Hepatocyte (in vitro differentiated cells): ENCODE measurements at places on chromosomes 4 and X. TPM values are rescaled to one million over a fixed set of nuclear protein-coding genes. Genes with fewer than 3 reads are reported as not detected.

CD99L2 gene
- total RNA-seq = 23.9 and 35.1 TPM in 2 replicates

ETDA gene
- total RNA-seq = not detected in 2 replicates

PUDP gene
- 22.6 and 23.2 TPM in 2 replicates for total RNA-seq

KLB gene
- total RNA-seq = 18.2 and 20.3 TPM in 2 replicates

NAP1L3 gene
- total RNA-seq = 37.9 and 38.8 TPM in 2 replicates

NR0B1 gene
- 0.20 and 0.63 TPM in 2 replicates for total RNA-seq

SPANXN4 gene
- not detected in 2 replicates for total RNA-seq

PDGFRA gene
- 102 and 117 TPM in 2 replicates for total RNA-seq

CFAP47 gene
- 0.13 and 1.8 TPM in 2 replicates for total RNA-seq

WAS gene
- 0.32 TPM in 1 of 2 replicates, not detected in the other for total RNA-seq

- H3K36me3 ChIP-seq = no peaks in the 10 kb centered on the region
- H3K27me3 ChIP-seq = no peaks in the 10 kb centered on the region
- no peaks in the 10 kb centered on the region for H3K4me1 ChIP-seq
- no peak overlapping the region for H3K4me3 ChIP-seq
These were observed 244.2 kb downstream of the FSTL5 start for GRCh38 chr4:161919442-161920220.

GRCh38 chrX:100477958-100478357, 67.9 kb upstream of the PCDH19 start:
- DNase-seq = no peak
- H3K36me3 ChIP-seq = no peaks in the 10 kb centered on the region
- H3K4me1 ChIP-seq = no peaks in the 10 kb centered on the region
- no peak overlapping the region for H3K27ac ChIP-seq
- no peak overlapping the region for H3K4me3 ChIP-seq

DNA sequence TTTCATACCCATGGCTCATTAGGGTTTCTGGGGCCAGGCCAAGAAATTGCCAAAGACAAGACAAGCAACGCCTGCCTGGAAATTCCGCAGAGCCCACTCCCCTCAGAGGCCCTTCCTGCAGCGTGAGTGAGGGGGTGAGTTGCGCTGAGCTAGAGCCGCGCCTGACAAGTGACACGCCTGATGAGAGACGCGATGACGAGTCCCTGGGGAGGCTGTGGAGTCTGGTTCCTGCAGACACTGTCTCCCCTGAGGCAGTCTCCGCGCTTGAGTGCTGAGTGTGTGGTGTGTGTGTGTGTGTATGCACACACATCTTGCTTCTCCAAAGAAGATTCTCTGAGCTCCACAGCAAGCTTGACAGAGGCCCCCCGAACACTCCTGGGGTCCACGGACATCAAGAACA, 269.8 kb downstream of the BCOR start:
- DNase-seq = no peak
- H3K36me3 ChIP-seq = no peaks in the 10 kb centered on the region
- H3K4me1 ChIP-seq = peaks cover 7% of the 10 kb centered on the region

- no peaks in the 10 kb centered on the region for H3K36me3 ChIP-seq
- no peaks in the 10 kb centered on the region for H3K27me3 ChIP-seq
- H3K4me3 ChIP-seq = no peak overlapping the region
- H3K4me1 ChIP-seq = peaks cover 6% of the 10 kb centered on the region
- no peak for DNase-seq
These were observed 111.4 kb downstream of the SORBS2 start for GRCh38 chr4:185700630-185701029.

- H3K27me3 ChIP-seq = no peaks in the 10 kb centered on the region
- DNase-seq = peak; percentile 66
- H3K27ac ChIP-seq = no peak overlapping the region
- no peaks in the 10 kb centered on the region for H3K36me3 ChIP-seq
- H3K4me3 ChIP-seq = no peak overlapping the region
These were observed 404.0 kb upstream of the F9 start for GRCh38 chrX:139126493-139126892.

- no peak overlapping the region for H3K4me3 ChIP-seq
- H3K27ac ChIP-seq = no peak overlapping the region
- no peaks in the 10 kb centered on the region for H3K36me3 ChIP-seq
- peaks cover 17% of the 10 kb centered on the region for H3K4me1 ChIP-seq
- no peak for DNase-seq
- H3K27me3 ChIP-seq = no peaks in the 10 kb centered on the region
These were observed 192.6 kb downstream of the NWD2 start for GRCh38 chr4:37437163-37437562.

GRCh38 chr4:141058591-141059512, 74.4 kb downstream of the RNF150 start:
- H3K27me3 ChIP-seq = no peaks in the 10 kb centered on the region
- no peak overlapping the region for H3K27ac ChIP-seq
- no peaks in the 10 kb centered on the region for H3K36me3 ChIP-seq

DNA sequence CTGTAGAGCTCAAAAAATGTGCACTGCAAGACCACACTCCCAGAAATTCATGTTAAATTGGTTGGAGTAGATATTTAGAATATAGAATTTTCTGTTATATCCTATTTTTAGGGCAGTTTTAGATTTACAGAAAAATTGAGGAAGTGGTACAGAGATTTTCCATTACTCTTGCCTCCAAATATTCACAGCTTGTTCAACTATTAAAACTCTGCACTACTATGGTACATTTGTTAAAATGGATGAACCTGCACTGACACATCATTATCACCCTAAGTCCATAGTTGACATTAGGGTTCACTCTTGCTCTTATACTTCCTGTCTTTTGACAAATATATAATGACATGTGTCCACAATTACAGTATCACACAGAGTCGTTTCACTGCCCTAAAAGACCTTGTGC, 1724.5 kb downstream of the C4orf33 start:
- H3K27me3 ChIP-seq = no peaks in the 10 kb centered on the region
- H3K36me3 ChIP-seq = no peaks in the 10 kb centered on the region
- DNase-seq = no peak

DNA sequence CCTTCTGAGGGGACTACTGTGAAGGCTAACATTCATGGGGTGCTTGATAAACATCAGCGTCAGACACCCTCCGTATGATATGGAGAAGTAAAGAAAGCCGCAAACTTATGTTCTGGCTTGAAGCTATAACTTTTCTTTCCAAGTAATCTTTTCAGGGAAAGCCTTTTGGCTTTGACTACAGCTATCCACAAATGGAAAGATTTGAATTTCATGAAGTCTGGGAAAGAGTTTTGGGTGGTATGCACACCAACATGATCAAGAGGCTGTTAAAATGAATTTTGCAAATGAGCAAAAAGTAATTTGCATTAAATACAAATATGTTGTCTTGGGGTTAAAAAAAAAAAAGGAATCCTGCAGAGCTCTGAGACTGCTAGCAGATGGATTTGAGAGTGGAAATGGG, 114.8 kb upstream of the LIMCH1 start:
- H3K36me3 ChIP-seq = no peaks in the 10 kb centered on the region
- no peak overlapping the region for H3K27ac ChIP-seq
- no peak for DNase-seq
- H3K27me3 ChIP-seq = no peaks in the 10 kb centered on the region

- no peaks in the 10 kb centered on the region for H3K36me3 ChIP-seq
- DNase-seq = no peak
- H3K4me3 ChIP-seq = no peak overlapping the region
- H3K27me3 ChIP-seq = no peaks in the 10 kb centered on the region
- no peaks in the 10 kb centered on the region for H3K4me1 ChIP-seq
These were observed 326.4 kb downstream of the SLITRK2 start for GRCh38 chrX:146144039-146144438.

GRCh38 chrX:133530960-133531359, 115.7 kb upstream of the GPC4 start:
- no peaks in the 10 kb centered on the region for H3K27me3 ChIP-seq
- DNase-seq = no peak
- H3K4me3 ChIP-seq = no peak overlapping the region
- H3K27ac ChIP-seq = no peak overlapping the region
- no peaks in the 10 kb centered on the region for H3K36me3 ChIP-seq

DNA sequence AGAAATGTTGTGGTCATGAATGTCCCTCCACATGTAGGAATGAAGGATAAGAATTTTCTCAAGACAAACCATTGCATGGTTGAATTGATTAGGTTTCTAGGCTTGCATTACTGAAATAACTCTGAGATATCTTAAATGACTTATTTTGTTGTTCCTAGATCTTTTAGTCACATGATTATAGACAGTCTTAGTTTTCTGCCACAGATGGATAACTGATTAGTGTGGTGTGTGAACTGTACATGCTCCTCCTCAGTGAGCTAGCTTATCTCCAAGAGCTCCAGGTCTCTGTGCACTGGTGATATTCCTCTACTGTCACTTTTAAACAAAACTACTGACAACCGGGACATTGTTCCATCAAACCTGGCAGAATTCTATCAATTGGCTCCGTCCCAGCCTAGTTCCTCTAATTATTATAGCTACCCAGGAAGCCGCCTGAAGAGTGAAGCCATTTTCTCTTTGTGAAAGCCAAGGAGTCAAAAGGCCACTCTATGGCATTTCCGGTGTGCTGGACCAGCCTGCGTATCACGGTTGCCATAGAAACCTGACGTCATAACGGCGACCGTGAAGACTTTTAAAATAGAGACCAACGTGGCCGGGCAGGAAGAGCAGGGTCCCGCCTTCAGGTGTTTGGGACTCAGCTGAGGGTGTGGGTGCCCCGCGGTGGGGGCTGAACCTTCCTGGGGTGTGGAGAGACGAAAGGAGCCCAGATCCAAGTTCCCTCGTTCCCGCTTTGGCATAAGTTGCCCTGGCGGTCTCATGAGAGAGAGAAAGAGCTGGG, 28.1 kb downstream of the BEX3 start:
- peak; percentile 76 for DNase-seq
- H3K36me3 ChIP-seq = no peaks in the 10 kb centered on the region
- H3K4me3 ChIP-seq = peak overlapping the region; percentile 59
- H3K27me3 ChIP-seq = no peaks in the 10 kb centered on the region

GRCh38 chr4:183722731-183723560, 63.9 kb downstream of the TRAPPC11 start:
- H3K27me3 ChIP-seq = no peaks in the 10 kb centered on the region
- H3K4me3 ChIP-seq = peak overlapping the region; percentile 35
- H3K4me1 ChIP-seq = no peaks in the 10 kb centered on the region
- peak overlapping the region; percentile 12 for H3K27ac ChIP-seq

- H3K36me3 ChIP-seq = no peaks in the 10 kb centered on the region
- peak overlapping the region; percentile 64 for H3K27ac ChIP-seq
- no peak for DNase-seq
- H3K27me3 ChIP-seq = no peaks in the 10 kb centered on the region
- H3K4me3 ChIP-seq = no peak overlapping the region
These were observed 59.5 kb downstream of the APBB2 start for GRCh38 chr4:41154814-41155177.

DNA sequence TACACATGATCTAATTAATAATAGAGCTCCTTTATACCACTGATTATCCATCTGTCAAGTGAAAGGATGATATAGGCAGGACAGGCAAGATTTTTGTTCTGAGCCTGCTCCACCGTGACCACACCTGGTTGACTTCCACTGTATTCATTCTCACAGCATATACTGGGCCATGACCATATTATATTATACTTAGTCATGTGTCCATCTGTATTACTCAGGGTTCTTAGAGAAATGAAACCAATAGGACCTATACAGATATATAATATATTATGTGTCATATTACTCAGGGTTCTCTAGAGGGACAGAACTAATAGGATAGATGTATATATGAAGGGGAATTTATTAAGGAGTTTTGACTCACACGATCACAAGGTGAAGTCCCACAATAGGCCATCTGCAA, 675.1 kb downstream of the GRXCR1 start:
- no peaks in the 10 kb centered on the region for H3K27me3 ChIP-seq
- DNase-seq = no peak
- no peaks in the 10 kb centered on the region for H3K4me1 ChIP-seq
- H3K27ac ChIP-seq = no peak overlapping the region
- no peaks in the 10 kb centered on the region for H3K36me3 ChIP-seq
- no peak overlapping the region for H3K4me3 ChIP-seq

DNA sequence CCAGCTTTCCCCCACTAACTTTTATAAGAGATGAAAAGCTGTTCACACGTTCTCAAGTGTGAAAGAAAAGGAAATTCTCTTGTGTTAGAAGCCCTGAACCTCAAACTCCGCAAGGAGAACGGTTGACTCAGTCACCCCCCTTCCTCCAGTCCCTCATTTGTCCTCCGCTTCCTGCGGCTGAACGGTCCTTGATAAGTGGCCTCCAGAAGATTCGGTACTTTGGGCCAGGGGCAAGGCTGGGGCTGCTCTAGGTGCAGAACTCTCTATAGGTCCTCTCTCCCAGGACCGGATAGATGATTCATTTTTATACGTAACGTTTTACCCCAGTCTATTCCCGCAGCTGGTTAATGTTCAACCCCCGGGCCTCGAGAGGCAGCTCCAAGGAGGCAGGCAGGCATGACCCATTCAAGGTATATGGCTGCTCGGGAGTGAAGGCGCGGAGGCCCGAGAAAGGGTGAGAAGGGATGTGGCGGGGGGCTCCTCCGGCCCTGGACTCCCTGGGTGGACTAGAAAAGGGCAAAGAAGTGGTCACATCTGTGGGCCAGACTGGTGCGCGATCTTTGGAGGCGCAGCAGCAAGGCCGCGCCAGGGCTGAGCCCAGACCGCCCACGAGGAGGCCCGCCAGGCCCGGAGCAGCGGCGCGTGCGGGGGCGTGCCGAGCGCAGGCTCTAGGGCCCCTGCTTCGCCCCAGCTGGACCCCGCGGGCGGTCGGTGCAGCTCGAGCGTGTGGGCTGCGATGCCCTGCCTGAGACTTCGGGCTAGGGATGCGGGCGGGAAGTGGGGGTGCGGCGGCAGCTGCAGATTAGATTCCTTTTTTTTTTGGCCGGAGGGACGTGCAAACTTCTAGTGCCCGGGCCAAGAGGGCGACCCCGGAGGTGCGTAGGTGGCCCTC, 11.7 kb downstream of the PITX2 start:
- peaks cover 4% of the 10 kb centered on the region for H3K4me1 ChIP-seq
- H3K27me3 ChIP-seq = peaks cover 2% of the 10 kb centered on the region
- no peak for DNase-seq
- H3K4me3 ChIP-seq = no peak overlapping the region

DNA sequence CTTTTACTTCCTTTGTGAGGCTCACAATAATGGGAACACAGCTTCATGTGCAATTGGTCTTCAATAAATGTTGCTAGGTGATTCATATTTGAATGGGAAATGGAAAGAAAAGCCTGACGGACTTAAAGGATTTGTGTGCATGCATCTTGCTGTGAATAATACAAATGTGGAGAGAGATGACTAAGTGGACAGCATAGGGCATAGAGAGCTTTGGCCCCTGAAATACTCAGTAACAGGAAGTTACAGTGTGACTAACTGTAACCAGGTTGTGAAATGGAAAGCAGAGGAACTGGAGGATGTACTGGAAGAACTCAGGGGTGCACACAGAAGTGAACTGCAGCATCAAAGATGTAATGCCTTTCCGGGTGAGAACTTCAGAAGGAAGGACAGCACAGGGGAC, 206.7 kb downstream of the MGST2 start:
- no peak overlapping the region for H3K27ac ChIP-seq
- no peaks in the 10 kb centered on the region for H3K27me3 ChIP-seq
- peak; percentile 37 for DNase-seq
- H3K4me1 ChIP-seq = no peaks in the 10 kb centered on the region
- H3K4me3 ChIP-seq = no peak overlapping the region
- H3K36me3 ChIP-seq = no peaks in the 10 kb centered on the region

- no peaks in the 10 kb centered on the region for H3K27me3 ChIP-seq
- no peaks in the 10 kb centered on the region for H3K4me1 ChIP-seq
- H3K4me3 ChIP-seq = no peak overlapping the region
- no peak for DNase-seq
- H3K27ac ChIP-seq = no peak overlapping the region
These were observed 16.3 kb downstream of the PPP3CA start for GRCh38 chr4:101331017-101331416.

- H3K36me3 ChIP-seq = no peaks in the 10 kb centered on the region
- no peaks in the 10 kb centered on the region for H3K27me3 ChIP-seq
- H3K27ac ChIP-seq = no peak overlapping the region
- no peaks in the 10 kb centered on the region for H3K4me1 ChIP-seq
- H3K4me3 ChIP-seq = no peak overlapping the region
These were observed 174.3 kb downstream of the ATP10D start for GRCh38 chr4:47659342-47659741.

GRCh38 chrX:103248553-103248952, 6.4 kb downstream of the TCEAL8 start:
- H3K4me3 ChIP-seq = no peak overlapping the region
- no peaks in the 10 kb centered on the region for H3K36me3 ChIP-seq
- H3K27ac ChIP-seq = no peak overlapping the region
- DNase-seq = no peak
- H3K4me1 ChIP-seq = peaks cover 6% of the 10 kb centered on the region
